ENCODE measurements at places on chromosomes 11 and 22.

- DNase-seq = no peak
Observed at GRCh38 chr22:30212363-30212995, 34.1 kb downstream of the LIF start.

DNA sequence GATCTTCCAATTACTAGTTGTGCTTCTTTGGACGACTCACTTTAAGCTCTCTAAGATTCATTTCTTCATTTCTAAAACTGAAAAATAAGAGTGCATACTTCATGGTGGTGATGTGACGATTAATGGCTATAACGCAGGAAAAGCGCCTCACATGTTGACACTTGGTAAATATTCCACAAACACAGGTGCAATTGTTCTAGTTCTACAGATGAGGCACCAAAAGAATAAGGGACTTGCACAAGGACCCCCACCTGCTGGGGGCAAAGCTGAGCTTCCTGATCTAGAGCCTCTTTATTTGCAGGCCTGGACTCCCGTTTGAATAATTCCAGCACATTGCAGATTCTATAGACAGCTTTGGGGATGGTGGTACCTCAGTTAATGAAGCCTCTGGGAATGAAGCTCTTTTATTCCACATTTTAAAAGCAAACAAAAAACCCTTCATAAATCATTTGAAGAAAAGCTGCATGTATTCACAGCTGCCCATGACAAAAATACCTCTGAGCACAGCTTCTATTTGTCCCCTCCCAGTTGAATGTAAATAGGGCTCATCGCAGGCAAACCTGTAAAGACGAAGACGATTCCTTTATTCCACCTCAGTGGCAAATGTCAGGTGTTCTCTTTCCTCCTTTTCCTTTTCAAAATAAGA is 14.9 kb upstream of the CADM1 start:
- DNase-seq = no peak

DNA sequence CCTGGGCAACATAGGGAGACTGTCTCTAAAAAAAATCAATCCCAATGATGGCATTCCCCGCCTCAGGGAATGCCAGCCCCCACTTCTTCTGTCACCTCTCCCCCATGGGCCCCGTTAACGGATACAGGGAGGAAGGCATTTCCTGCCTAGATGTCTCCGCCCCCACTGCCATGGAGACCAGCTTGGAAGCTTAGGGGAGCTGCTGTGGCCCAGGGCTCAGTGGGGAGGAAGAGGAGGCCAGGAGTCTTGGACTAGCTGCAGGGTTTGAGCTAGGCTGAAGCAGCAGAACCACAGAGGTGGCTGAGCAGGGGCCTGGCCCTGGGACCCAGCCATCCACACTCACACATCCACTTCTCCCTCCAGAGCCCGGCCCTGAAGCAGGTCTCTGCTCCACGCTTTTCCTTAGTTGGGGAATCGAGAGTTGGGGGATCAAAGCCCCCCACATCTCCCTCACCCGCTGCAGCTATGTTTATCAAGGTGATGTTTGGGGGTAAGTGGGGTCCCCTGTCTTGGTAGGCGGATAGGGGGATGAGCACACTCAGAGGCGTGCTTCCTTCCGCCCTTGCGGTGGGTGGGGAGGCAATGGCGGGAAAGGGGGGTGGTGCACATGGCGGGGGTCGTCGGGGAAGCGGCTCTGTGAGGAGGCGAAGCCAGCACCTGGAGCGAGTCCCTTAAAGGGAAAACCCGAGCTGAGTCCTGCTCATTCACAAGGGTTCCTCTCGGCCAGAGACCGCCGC is at the start of gene C22orf15:
Gene C22orf15 (plus strand): TSS at position 149 of the 737 bp plus-strand sequence. CDS start 317 bp downstream, at position 466.
- peak; percentile 68 for DNase-seq

- no peak for DNase-seq
Observed at GRCh38 chr11:118166641-118167040, 9.8 kb downstream of the SCN2B start.

DNA sequence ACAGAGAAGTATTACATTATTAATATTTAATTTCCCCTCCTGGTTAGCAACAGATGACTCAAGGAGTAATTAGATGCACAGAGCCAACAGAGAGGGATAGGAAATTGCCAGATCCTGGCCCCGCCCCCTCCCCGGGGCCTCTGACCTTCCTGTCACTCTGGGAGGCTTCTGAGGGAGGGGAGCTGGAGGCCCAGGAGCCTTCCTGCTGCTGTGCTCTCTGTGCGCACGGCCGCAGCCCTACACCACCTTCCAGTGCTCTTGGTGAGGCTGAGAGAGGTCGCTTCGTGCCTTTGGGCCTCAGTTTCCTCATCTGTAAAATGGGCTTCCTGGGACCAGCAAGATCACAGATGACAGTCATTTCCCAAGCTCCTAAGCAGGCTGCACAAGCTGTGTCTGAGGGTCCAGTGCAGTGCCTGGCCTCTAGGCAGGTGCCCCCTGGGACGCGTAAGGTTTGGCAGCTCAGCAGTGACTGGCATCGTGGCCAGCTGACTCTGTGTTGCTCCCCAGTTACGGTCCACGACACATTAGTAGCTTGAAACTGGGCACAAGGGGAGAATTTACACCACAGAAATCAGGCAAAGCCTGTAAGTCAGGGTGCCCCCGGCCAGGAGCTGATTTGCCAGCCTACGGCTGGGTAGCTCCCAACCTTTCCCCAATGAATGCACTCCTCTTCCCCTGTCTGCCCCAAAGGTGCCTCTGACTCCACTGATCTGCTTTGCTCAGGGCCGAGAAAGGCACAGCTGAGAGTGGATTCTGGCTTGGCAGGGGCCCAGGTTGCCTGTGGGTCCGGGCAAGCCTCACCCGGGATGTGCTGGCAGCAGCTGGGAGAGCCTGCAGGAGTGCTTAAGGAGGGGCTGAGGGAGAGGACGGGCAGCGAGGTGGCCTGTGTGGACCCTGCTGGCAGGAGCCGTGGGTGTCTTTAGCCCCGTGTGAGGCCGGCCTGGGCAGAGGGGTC is 2.3 kb downstream of the ADORA2A start:
- peak; percentile 30 for DNase-seq

DNA sequence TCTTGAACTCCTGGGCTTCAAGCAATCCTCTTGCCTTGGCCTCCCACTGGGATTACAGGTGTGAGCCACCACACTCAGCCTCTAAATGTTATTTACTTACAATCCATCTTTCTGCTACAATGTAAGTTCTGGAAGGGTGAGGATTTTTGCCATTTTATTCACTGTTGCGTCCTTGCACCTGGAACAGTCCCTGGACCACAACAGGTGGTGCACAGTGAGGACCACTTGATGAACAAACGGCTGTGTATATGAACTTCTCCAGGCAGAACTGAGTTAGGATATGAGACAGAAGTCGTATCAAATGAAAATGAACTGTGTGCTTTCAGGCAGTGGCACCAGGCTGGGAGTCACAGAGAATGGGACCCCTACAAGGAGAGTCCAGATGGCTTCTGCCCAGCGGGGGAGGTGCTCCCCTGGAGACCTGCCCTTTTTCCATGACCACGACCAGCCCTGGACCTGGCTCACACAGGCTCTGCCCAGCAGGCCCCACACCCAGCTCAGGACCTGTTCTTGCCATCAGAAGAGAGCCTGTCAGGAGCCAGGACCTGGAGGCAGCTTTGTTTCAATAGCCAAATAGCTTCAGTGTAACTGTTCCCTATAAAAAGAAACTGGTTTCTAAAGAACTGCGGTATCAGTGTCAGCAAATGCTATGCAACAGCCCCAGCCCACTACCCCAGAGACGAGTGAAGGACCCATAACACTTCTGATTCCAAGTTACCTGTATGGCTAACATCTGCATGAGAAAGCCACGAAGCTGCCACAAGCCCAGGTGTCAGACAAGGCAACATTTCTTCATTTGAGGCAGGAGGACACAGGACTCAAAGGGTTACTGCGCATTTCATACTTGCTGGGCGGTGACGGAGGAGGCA is 104.9 kb downstream of the MICAL3 start:
- DNase-seq = no peak

DNA sequence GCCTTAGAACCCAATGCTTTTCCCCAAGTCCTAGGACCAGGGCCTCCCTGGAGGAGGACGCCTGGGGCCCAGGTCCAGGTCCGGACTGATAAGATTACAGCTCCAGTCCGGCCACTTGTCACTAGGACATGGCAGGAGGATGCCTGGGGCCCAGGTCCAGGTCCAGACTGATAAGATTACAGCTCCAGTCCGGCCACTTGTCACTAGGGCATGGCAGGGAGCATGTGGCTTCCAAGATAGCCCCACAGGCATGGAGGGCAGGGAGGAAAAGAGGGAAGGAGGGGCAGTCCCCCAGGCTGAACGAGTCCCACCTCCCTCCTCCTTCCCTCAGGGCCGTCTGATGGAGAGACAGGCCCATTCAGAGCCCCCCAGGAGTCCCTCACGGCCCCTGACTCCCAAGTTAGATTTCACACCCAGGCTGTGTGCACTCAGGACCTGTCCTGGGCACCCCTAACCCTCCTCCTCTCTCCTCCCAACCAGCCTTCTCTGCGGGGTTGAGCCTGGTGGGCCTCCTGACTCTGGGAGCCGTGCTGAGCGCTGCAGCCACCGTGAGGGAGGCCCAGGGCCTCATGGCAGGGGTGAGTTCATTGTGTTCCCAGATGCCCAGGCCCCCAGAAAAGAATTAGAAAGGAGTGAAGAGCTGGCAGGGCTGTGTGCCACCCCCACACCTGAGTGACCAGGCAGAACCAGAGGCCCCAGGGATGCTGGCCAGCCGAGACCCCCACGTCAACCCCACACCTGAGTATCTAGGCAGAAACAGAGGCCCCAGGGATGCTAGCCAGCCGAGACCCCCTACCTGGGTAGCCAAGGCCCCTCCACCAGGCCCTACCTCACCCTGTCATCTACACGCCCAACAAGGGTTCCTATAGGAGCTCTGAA is 2.1 kb downstream of the TSPAN32 start:
- no peak for DNase-seq

Measured in Kasumi-1 (cell line).